Peyer's patch (tissue), 4 donors: ENCODE measurements at places on chromosomes 5 and 9.

DNA sequence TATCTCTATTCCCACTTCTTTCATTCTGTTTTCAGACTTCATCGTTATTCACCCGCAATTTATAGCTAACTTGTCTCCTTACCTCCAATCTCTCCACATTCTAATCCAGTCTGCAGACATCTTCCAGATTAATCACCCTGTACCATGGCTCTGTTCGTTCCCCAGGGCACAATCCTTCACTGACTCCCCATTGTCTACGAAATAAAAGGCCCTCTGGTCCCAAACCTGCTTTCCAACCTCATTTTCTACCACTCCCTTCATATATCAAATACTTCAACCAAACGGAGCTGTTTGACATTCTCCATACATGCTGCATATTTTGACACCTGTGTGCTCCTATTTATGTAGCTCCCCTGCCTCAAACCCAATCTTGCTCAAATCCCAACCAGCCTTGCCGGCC is 1720.6 kb upstream of the WWC1 start:
- DNase-seq: no peak

DNA sequence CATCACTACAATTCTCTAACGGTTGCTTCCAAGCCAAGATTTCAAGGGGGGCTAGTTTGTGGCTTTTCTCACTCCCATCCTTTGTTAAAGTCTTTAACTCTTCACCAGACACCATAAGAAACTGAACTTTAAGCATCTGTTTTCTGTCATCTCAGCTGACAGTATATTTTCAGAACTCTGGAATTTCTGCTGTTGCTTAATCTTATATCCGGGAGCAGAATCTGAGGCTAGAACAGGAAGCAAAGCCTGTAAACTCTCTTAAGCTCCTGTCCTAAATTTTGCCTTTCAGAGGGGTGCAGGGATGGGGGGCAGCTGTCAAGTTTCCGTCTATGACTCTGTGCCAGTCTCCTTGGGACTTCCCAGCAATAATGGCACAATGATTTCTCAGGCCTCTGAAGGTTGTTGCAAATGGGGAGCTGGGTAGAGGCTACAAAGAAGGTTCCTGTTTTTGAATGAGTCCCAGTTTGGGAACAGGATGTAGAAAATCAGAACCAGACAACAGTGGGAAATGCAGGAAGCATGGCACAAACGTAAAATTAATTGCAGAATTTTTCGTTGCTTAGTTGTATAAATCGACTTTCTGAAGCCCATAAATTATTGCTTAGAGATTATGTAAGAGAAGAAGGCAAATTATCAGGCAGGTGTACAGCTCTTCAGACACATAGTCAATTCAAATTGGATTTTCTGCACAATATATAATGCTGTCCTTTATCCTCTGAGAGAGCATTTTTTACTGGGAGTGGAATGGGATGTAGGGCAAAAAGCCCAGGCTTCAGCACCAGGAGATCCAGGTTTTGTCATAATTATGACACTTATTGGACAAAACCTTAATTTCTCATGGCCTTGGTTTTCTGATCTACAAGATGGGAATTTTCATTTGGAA is 430.9 kb downstream of the DMAC1 start:
- no peak for DNase-seq

- DNase-seq: no peak
These were observed 194.4 kb upstream of the CDKN2B start for GRCh38 chr9:22203371-22204138.

- no peak for DNase-seq
These were observed 421.3 kb downstream of the CAAP1 start for GRCh38 chr9:26471261-26471660.

- no peak for DNase-seq
These were observed 208.1 kb downstream of the GNA14 start for GRCh38 chr9:77440057-77440456.

DNA sequence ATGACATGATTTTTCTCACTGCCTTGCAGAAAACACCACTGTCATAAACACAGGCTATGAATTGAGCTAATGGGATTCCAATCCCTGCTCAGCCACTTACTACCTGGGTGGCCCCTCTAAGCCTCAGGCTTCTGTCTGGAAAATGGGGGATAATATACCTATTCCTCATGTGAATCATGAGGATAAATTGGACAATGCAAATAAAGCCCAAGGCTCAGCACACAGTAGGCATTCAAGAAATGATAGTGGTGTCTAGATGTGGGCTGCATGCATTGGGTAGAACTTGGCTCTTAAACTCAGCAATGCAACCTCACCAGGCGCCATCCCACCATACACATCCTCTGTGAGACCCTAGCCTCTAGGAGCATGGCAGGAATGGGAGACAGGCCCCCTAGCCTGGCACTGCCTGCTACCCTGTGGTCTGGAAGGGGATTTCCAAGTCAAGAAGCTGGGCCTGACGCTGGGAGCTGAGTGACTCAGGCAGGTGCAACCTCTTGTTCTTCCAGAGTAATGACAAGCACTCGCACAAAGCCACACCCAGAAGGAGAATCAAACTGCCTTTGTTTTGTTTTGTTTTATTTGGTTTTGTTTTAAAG is 2.3 kb upstream of the TNIP1 start:
- peak; percentile 84 for DNase-seq
